ENCODE measurements at places on chromosomes 3 and 15. TPM values are rescaled to one million over a fixed set of nuclear protein-coding genes. Genes with fewer than 3 reads are reported as not detected.

PPP1R14D gene
- not detected for polyA plus RNA-seq

TRA2B gene
- polyA plus RNA-seq = 98.0 TPM

ANKRD63 gene
- not detected for polyA plus RNA-seq

GOLGA8O gene
- polyA plus RNA-seq = 0.63 TPM

ISLR2 gene
- polyA plus RNA-seq = 2.0 TPM

TRIM69 gene
- polyA plus RNA-seq = 40.8 TPM

C3orf33 gene
- polyA plus RNA-seq = 4.4 TPM

MYZAP gene
- 152 TPM for polyA plus RNA-seq

ARHGEF3 gene
- polyA plus RNA-seq = 22.4 TPM

XIRP1 gene
- polyA plus RNA-seq = 0.03 TPM

LRRC31 gene
- polyA plus RNA-seq = not detected

IL17RD gene
- polyA plus RNA-seq = 6.3 TPM

HRH1 gene
- 6.3 TPM for polyA plus RNA-seq

ERICH6 gene
- not detected for polyA plus RNA-seq

EIF1B gene
- 95.8 TPM for polyA plus RNA-seq

PLXNB1 gene
- polyA plus RNA-seq = 65.7 TPM

COPG1 gene
- 66.5 TPM for polyA plus RNA-seq

LRRIQ4 gene
- polyA plus RNA-seq = not detected

DNASE1L3 gene
- 5.4 TPM for polyA plus RNA-seq

TRIM71 gene
- not detected for polyA plus RNA-seq

PODXL2 gene
- 5.5 TPM for polyA plus RNA-seq

LTK gene
- polyA plus RNA-seq = 0.43 TPM

TYRO3 gene
- 8.6 TPM for polyA plus RNA-seq

TMEM45A gene
- 30.3 TPM for polyA plus RNA-seq

THRB gene
- polyA plus RNA-seq = 8.3 TPM

FAM98B gene
- 13.4 TPM for polyA plus RNA-seq

CCDC39 gene
- 0.14 TPM for polyA plus RNA-seq

PLSCR5 gene
- polyA plus RNA-seq = not detected

NMNAT3 gene
- 11.9 TPM for polyA plus RNA-seq

IL5RA gene
- 0.13 TPM for polyA plus RNA-seq

PLCB2 gene
- polyA plus RNA-seq = 9.8 TPM

CATSPER2 gene
- 0.82 TPM for polyA plus RNA-seq

TMEM207 gene
- not detected for polyA plus RNA-seq

CASR gene
- polyA plus RNA-seq = 0.25 TPM

ADAMTS17 gene
- polyA plus RNA-seq = 2.8 TPM

LRRK1 gene
- polyA plus RNA-seq = 12.3 TPM

DPPA4 gene
- polyA plus RNA-seq = not detected

SELENOT gene
- 94.4 TPM for polyA plus RNA-seq

WDR72 gene
- polyA plus RNA-seq = 0.10 TPM

MEX3B gene
- 3.6 TPM for polyA plus RNA-seq

TMC3 gene
- 0.62 TPM for polyA plus RNA-seq

NAALADL2 gene
- 4.2 TPM for polyA plus RNA-seq

GSK3B gene
- polyA plus RNA-seq = 14.6 TPM

CACNA2D2 gene
- 1.3 TPM for polyA plus RNA-seq

ZBTB47 gene
- polyA plus RNA-seq = 48.2 TPM
